ENCODE measurements at places on chromosomes 12 and 14. TPM values are rescaled to one million over a fixed set of nuclear protein-coding genes. Genes with fewer than 3 reads are reported as not detected.
A peak's percentile ranks its signal among the peaks of the same experiment; 100 is the strongest.

GRCh38 chr12:63918800-63919300 lies 74.3 kb downstream of the SRGAP1 start:
- DNase-seq: no peak

- DNase-seq: no peak
Measured at GRCh38 chr12:118029166-118029565, 12.7 kb downstream of the RFC5 start.

Gene CLEC1B
- total RNA-seq: 4.5 TPM

DNA sequence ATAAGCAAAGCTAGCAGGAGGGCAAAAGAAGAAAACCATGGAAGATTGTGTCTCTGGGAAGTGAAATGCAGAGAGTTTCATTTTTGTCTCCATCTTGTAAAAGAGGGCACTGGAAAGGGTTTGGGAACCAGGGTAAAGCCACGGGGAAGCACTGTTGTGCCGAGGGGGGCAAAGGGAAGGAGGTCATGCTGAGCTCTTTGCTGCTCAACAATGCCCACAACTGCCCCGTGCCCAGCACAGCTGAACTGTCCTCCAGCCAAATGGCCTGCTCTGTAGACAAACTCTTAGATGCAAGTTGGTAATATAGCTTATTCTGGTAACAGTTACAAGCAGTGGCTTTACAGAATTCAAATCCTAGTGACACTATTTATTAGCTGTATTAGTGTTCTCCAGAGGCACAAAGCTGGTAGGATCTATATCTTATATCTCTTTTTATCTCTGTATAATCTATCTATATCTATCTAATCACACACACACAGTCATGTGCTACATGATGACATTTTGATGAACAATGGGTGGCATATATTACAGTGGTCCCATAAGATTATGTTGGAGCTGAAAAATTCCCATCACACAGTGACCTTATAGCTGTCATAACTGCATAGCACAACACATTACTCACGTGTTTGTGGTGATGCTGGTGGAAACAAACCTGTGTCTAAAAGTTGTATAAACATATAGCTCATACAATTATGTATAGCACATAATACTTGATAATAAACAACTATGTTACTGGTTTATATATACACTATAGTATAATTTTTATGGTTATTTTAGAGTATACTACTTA lies 203.4 kb upstream of the DDHD1 start:
- DNase-seq: no peak

DNA sequence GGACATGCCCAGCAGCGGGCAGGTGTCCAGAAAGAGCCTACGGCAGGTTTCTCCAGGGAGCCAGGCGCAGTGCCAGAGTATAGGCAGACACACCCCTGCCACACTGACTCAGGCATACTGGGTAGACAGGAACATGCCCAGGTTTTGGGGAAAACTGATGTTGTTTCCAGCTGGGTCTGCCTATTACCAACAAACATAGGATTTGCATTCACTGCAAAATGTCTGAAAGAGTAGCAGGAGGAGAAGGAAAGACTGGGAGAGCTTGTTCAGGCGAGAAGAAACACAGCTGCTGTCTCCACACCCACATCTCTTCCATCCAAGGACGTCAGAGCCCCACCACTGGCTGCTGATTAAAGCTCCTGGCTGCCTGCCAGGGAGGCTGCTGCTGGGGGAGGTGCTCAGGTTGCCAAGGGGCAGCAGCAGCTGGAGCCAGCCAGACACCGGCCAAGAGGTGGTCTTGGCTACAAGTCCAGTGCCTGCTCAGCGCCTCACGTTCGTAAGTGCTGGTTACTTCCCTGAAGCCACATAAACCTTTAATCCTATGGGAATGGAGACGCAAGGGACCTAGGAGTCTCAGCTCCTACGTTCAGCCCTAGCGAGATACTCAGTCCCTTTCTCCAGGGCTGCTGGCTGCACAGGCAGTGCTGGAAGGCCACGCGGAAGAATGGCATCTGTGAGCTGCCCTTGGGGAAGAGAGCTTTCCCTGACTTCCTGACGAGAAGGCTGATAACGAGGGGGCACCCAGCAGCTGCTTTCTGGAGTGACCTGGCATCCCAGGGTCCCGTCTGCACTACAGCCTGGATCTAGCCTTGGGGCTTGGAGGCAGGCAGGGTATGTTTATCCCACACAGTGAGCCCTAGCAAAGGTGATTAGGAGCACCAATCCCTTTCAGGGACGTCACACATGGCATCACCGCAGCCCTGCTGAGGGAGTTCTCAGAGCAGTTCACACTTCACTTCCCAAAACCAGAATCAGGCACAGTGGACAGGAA lies 58.1 kb downstream of the PLEKHG3 start:
- peak; percentile 81 for DNase-seq

DNA sequence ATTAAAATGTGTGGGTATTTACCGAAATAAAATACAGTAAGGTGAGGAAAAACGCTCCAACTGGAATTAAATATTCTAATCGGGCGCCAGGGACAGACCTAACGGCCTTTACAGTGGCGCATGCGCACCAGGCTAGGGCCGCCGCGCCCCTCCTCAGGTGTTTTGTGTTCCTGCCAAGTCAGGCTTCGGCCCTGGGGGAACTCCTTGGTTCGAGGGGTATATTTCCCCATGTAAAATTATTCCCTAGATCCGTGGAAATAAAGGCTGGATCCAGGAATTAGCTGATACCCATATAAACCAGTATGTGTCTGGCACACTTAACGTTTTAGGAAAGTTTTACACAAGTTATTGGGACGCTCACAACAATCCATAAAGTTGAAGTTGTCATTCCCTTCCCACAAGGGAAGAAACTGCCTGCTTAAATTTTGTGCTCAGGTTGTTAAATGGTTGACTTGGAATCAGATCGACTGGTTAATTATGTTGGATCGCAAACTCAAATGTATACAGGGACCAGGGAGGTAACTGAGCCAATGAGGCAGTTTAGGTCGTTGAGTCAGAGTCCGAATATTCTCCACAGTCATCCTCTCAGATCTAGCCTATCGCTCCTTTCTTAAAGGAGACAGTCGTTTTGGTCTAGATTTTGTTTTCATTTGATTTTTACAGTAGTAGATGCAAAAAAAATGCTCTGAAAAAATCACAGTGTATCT lies 621 bp upstream of the ANAPC7 start:
- DNase-seq: peak; percentile 93

DNA sequence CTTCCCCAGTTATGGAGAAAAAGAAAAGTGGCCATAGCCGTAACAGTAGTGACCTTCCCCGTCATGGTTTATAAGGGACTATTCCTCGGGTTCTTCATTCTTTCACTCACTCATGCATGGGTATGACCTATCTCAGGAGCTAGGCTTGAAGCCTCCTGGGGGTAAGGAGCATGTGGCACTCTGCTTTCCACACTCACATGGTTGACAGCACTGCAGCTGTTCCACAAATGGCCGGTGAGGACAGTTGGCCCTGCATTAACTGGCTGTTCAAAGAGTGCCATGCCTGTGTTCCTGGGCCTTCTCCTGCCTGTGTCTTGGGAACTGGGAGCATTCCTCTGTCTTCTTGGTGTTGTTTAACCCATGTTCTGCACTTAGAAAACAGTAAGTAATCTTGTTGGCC lies 66.2 kb upstream of the PNMA1 start:
- DNase-seq: peak; percentile 32

Gene CARMIL3
- total RNA-seq: 1.3 TPM

DNA sequence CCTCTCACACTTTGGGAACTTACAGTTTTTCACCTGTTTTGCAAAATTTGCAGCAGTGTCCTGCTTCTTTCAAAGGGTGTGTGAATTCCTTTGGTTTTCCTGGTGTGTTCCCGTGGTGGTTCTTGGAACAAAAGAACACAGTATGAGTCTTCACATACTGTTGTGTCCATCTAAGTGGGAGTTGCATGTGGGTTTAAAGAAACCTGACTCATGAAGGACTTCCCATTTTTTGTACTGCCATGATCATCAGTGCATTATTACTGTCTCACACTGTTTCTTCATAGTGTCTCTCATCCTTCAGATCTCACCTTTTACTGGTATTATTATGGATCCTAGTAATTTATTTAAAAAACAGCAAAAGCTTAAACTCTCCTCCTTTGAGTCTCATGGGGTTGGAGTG lies 3.8 kb upstream of the GZMH start:
- no peak for DNase-seq

Gene SLC41A2
- total RNA-seq: 20.1 TPM

DNA sequence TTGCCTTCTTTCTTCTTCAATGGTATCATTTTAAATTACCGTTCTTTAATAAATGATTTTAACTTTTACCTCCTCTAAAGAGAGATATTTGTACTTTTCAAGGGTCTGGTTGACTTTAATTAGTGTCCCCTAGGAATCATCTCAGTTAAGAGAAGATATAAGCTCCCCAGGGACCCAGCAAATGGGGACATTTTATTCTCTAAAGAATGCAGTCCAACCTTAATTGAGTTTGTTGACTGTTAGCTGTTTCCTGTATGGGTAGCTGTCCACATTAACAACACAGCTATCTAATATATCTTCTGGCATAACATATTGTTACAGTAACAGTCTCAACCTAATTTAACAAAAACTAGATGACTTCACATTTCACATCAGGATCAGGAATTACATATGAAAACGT lies 241.6 kb upstream of the NPAS3 start:
- DNase-seq: no peak

All from spleen (tissue), 13 donors.